Stimulated activated CD8-positive, alpha-beta memory T cell treated with anti-CD3 and anti-CD28 coated beads, Interleukin-7, amount 100 ng/mL, for 4 hours (primary cell): ENCODE measurements at places on chromosomes 6 and 20.

DNA sequence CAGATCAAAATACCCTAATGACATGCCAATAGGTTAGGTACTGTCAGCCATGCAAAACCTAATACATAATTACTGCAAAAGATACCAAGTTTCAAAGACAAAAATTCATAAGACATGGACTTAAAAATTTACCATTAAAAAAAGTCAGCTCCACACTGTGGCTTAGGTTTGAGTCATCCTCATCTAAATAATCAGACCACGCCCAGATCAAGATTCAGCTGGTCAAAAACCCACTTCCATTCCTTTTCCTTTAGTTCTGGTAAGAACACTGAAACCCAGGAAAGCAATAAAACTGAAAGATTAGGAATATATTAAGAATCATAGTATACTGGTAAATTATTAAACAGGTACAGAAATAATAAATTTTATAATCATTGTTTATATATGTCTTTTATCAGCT is 81.0 kb upstream of the ASF1A start:
- no peak for DNase-seq

DNA sequence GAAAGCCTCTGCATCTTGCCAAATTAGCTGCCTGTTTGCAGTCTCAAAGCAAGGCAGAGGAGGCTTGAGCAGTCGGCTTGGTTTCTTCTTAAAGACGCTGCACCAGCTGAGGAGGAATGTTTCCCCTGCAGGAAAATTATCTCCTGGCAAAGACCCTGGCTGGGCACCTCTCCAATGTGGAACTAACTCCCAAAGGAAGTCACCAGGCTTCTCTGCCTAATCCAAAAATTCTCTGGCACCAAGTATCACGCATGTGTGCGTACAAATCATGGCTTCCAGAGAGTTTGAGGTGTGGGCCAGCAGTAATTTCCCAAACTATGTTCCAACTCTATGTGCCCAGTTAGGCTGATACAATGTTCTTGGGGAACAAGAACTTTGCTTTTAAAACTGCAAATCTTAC is 176.2 kb downstream of the KIF16B start:
- DNase-seq, result no peak

- DNase-seq, result no peak
Observed at GRCh38 chr20:57082357-57082945, 184.0 kb downstream of the BMP7 start.

DNA sequence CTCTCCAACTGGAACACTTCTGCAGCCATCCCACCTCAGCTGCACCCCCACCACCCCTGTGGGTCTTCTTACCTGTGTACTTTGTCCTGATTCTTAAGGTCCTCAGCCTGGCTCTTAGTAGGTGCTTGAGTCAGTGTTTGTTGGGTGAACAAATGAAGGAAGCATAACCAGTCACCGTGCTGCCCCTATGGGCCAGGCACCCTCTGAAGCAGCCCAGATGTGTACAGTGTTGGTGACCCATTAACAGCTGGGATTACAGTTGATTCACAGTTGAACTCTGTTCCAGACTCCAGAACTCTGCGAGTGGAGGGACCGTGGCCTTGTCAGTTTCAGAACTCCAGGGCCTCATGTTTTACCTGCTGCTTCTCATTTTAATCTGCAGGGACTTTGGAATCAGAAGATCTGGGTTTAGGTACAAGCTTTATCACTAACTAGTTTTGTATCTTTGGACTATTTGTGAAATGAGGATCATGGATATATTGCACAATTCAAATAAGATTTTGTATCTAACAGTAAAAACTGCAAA is 203.8 kb downstream of the TMEM242 start:
- DNase-seq, result no peak

GRCh38 chr6:22954749-22955385 is 385.5 kb downstream of the HDGFL1 start:
- no peak for DNase-seq

GRCh38 chr6:113607821-113608545 is 249.2 kb upstream of the MARCKS start:
- DNase-seq, result no peak
